ENCODE measurements at places on chromosomes 13 and 19. TPM values are rescaled to one million over a fixed set of nuclear protein-coding genes. Genes with fewer than 3 reads are reported as not detected.

EXOC3L2 gene
- total RNA-seq = 0.42 TPM

GRCh38 chr13:113471844-113472243, 18.6 kb upstream of the ADPRHL1 start:
- H3K4me1 ChIP-seq = no peaks in the 10 kb centered on the region
- no peak for DNase-seq
- H3K36me3 ChIP-seq = peaks cover 58% of the 10 kb centered on the region
- H3K4me3 ChIP-seq = no peak overlapping the region
- no peaks in the 10 kb centered on the region for H3K27me3 ChIP-seq

DNA sequence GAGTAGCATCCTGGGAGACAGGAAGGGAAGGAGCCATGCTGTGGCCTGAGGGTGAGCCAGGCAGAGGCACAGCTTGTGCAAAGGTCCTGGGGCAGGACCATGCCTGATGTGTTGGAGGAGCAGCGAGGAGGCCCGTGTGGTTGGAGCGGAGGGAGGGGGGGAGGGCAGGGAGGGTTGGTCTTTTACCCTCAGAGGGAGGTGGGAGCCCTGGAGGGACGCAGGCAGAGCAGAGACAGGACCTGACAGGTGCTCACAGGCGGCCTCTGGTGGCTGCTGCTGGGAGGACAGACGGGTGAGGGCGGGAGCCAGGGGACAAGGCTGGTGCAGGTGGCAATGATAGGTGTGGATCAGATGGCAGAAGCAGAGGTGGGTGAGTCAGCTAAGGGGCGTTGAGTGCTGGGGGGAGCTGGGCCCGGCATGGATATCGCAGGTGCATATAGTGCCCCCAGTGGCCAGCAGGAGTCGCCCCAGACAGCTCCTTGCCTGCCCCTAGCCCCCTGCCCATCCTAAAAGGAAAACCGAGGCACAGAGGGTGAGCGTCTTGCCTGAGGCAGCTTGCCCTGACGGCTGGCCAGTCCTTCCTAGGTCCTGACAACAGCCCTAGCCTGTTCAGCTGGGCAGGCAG, 9.8 kb upstream of the GNA15 start:
- H3K4me3 ChIP-seq = no peak overlapping the region
- no peak overlapping the region for H3K27ac ChIP-seq
- DNase-seq = no peak
- H3K4me1 ChIP-seq = peaks cover 3% of the 10 kb centered on the region
- H3K36me3 ChIP-seq = peaks cover 4% of the 10 kb centered on the region
- H3K27me3 ChIP-seq = no peaks in the 10 kb centered on the region

MRPL57 gene
- total RNA-seq = 33.5 TPM
